ENCODE measurements at places on chromosomes 1 and 21.

DNA sequence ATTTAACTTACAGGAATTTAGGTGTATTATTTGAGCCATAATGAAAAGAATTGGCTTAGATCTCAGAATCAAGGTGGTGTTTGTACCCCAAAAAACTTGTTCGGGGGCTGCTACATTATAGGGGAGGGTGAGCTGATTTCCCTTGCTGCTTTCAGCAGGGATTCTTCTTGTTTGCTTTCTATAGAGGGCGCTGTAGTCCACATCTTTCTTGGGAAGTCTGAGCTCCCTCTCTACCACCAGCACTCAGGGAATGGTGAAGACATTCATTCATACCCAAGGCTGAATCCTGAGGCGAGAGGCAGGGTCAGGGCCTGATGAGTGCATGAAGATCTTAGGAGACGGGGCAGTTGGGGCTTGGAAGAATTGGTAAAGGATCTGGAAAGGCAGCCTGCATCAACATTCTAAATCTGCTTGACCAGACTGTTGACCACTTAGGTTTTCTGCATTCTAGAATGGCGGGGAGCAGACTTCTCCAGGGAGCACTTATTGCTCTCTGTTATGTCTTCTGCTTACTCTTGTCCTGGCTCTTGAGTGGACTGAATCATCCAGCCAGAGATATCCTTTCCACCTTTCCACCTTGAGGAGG, 18.9 kb downstream of the SPATA46 start:
- DNase-seq, result peak; percentile 3

GRCh38 chr1:165686121-165686970, 12.0 kb downstream of the ALDH9A1 start:
- DNase-seq, result no peak

DNA sequence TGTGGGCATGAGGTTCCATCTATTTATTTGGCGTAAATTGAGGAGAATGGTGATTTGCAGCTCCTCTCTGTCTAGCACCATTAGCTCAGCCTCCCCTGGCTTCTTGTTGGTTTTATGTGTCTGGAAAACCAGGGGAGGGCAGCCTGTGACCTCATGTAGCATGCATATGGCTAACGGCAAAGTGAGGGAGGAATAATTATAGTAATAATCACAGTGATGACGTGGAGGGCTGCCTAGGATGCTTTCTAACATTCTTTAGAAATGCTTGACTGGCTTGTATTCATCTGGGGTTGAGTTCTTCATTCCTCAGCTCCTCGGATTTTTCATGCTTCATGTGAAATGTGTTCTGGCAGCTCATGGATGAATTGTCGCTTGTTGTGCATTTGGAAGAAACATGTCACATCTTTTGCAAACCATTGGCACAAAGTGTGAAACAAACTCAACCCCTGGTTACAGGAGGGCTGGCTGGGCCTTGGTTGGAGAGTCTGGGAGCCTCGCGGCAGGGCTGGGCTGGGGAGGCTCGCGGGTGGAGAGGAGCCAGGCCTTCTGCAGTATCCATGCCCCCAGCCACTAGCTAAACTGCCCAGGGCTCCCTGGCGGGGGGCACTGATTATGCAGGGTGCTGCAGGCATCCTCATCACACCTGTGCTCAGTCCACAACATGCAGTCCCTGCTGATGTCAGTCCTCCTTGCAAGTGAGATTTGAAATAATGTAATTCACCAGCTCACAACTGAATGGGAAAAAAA, 149.6 kb downstream of the DISC1 start:
- peak; percentile 85 for DNase-seq

DNA sequence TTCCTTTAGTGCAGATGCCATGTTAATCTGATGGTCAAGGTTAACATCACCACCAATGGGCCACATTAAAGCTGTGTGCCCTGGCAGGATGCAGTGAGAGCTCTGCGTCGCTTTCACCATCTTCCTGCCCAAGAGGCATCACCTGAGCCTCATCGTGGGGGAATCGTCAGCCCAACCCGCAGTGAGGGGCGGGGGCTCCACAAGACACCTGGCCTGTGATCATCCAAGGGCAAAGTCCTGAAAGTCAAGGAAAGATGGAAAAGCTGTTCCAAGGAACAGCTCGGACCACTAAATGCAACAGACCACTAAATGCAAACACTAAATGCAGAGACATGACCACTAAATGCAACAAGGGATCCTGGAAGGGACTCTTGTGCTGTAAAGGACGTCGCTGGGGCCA, 49.9 kb downstream of the WDR4 start:
- DNase-seq, result no peak

DNA sequence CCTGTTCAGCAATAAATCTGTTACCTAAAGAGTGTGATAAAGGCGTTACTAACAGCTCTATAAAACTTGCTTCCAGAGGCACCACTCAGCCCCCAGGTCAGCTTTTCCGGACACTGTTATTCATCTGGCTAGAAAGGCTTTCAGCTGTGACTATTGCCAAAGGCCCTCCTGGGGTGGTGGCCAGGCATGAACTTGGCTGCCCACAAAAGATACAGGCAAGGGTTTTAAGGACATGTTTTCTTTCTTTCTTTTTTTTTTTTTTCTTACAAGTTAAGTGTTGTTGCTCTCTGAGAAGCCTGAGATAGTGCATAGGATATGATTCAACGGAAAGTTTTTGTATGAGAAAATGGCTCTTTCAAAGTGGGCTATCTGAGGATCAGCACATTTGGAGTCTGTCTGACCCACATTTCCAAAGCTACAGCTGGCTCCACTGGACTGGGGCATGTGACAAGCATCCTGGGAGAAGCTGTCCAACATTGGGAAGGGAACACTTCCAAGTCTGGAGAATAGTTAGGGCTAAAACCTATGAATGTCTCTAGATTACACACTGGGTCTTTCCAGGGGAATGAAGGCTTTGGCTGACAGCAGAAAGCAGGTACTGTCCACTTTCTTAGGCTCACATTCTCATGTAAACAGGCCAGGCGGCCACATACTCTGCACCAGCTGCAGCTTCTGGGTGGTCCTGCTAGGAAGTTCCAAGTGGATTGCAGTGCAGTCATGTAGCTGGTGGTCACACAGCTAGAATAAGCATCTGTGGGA, 639.7 kb downstream of the LMO4 start:
- no peak for DNase-seq

DNA sequence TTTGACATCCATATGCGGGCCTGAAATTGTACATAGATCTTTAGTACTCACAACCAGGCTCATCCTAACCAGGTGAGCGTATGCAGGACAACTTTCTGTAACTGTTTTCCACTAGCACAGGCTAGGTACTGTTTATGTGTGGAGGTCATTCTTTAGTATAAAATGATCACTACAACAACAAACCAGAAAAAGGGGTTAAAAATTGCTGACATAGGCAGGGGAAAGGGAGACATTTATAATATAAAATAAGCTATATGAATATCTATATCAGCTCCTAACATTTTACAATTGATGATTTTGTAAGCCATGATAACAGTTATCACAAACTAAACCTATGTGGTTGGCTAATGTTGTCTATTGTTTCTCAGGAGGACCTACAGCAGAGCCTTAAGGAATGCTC, 37.6 kb downstream of the RGS5 start:
- DNase-seq, result no peak

- no peak for DNase-seq
Observed at GRCh38 chr1:21325231-21325718, 35.0 kb upstream of the ECE1 start.

DNA sequence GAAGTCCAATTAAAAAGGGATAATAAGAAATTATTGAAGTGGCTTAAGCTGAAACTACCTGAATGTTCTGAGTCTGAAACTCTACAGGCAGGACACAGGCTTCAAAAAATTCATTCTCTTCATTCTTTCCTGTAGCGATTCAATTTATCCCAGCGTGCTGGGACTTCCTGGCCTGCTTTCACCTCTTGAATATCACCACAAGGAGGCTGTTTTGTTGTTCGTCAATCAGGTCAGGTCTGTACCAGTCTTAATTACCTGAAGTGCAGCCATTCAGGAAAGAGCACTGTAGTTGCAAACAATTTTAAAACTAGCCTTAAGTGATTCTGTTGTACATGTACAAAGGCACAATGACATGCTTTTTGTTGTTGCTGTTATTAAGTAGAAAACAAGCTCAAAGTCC, 38.4 kb downstream of the FYB2 start:
- DNase-seq, result no peak

DNA sequence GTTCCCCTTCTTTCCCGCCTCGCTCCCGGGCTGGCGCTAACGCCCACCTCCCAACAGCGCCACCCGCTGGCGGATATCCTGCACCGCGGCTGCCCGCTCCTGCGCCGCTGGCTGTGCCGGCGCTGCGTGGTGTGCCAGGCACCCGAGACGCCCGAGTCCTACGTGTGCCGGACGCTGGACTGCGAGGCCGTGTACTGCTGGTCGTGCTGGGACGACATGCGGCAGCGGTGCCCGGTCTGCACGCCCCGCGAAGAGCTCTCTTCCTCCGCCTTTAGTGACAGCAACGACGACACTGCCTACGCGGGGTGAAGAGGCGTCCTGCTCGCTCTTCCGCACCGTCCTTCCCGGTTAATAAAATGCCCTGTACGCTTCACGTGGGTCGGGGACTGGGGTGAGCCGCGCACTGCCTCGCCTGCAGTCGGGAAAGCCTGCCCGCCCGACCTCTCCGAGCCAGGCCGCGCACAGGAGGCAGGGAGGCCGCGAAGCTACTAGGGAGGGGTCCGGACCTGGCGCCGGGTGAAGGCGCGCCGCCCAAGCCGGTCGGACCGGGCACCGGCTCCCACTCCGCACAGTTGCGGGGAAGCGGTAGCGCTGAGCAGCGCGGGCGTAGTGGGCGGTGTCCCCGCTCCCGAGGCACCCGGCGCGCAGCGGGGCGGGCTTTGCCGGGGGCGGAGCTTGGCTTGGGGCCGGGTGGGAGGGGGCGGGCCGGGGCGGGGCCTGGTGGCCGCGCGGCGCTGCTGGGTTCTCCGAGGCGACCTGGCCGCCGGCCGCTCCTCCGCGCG, at the start of gene ADAM15:
ADAM15 (plus strand) TSS at position 757 of the 782 bp plus-strand sequence. CDS start 71 bp downstream, outside the sequence.
- DNase-seq, result peak; percentile 20

DNA sequence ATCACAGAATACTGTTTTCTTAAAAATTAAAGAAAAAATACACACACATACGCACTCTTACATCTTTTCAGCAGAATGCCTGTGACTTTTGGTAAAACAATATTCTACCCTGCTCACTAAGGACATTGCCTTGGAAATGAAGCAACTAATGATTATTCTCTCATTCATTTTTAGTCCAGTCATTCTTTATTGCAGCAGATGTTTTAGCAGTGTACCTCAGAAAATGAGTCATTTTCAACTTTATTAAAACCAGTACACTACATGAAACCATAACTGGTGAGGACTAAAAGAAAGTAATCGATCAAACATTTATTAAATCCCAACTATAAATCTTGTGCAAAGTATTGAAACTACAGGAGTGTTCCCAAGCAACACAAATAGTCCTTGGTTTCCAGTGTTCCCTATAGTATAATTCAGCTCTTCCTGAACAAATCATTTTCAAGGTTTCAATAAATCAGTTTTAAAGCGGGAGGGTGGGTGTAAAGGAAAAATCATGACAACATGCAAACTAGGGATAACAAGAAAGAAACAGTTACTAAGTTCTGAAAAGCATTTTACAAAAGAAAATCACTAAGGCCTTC, 114.2 kb downstream of the ADGRL4 start:
- peak; percentile 28 for DNase-seq

DNA sequence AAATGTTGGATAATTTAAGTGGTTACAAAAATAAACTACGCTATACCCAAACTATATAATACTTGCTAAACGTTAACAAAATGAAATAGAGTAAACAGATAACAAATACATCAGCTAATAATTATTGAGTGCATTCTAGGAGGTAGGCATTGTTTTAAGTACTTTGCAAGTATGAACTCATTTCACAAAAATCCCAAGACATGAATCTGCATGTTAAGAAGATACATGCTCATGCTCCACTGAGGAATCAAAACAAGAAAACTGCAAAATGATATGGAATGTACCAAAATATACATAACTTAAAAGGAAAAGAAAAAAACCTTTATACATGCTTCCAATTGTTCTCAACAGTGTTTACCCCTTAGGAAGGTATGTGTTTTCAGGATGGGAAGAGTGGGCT, 2.5 kb downstream of the FRRS1 start:
- no peak for DNase-seq

- no peak for DNase-seq
Observed at GRCh38 chr1:157734321-157734720, 33.8 kb upstream of the FCRL3 start.

DNA sequence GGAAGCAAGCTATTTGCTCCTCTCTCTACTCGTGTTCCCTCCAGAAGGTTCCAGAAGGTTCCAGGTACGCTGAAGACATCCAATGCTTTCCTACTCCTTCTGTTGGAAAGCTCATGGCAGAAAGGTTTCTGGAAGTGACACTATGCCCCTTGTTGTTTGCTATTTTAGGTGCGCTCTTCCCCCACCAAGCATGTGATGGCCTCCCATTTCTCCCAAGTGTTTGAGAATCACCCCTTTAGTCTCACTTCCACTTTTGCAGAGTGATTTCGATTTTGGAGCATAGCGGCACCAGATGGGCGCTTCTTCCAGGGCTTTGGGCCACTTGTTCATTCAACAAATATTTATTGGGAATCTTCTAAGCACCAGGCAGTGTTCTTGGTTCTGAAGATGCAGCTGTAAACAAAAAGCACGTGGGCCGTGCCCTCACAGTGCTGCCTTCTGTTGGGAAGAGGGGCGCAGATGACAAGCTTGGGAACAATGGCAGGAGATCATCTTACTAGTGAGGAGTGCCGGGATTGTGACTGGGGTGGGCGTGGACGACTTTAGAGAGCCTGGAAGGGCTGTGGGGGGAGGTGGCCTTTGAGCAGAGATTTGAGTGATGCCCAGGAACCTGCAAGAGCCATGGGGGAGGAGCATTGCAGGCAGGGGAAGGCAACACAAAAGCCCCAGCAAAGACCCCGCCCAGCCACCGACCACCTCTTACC, 43.0 kb upstream of the TARDBP start:
- DNase-seq, result no peak

DNA sequence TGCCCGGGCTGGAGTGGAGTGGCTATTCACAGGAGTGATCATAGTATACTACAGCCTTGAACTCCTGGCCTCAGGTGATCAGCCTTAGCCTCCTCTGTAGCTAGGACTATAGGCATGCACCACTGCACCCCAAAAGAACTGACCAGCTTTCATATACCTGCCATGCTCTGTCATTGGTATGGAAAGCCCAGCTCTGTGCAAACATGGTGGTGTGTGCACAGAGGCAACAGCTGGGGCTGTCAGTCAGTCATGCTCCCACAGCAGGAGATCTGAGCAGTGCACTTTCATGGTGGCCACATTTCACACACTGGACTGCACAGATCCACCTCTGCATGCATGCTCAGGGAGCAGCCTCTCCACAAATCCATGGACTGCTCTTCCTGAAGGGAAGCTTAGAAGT, 8.8 kb upstream of the JAK1 start:
- no peak for DNase-seq

- DNase-seq, result no peak
Observed at GRCh38 chr1:187270256-187270655, 441.5 kb downstream of the PLA2G4A start.

- peak; percentile 37 for DNase-seq
Observed at GRCh38 chr1:25568834-25569596, 25.6 kb downstream of the LDLRAP1 start.
